ENCODE measurements at places on chromosomes 13 and 19.

GRCh38 chr19:3516675-3517207 is 10.6 kb downstream of the FZR1 start:
- no peak for DNase-seq

- DNase-seq, result no peak
These were observed 9.3 kb upstream of the LDLR start for GRCh38 chr19:11079999-11080398.

DNA sequence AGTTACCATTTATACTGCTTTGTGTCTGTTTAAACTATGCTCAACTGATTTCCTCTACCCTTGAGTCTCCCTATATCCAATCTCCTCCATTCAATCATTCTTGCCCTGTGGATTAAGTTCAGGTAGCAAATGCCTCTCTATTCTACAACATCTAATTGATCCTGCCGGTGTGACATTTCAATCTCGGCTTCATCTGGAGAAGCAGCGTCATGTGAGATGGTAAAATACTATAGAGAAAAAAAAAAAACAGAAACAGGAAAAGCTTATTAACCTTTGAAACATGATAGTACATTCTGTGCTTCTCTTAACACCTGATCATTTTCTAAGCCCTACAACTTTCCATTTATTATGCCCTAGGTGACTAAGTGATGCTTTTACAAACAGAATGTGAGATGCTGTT is 89.4 kb downstream of the KCTD12 start:
- no peak for DNase-seq

GRCh38 chr13:97502706-97503105 is 68.7 kb downstream of the RAP2A start:
- no peak for DNase-seq

DNA sequence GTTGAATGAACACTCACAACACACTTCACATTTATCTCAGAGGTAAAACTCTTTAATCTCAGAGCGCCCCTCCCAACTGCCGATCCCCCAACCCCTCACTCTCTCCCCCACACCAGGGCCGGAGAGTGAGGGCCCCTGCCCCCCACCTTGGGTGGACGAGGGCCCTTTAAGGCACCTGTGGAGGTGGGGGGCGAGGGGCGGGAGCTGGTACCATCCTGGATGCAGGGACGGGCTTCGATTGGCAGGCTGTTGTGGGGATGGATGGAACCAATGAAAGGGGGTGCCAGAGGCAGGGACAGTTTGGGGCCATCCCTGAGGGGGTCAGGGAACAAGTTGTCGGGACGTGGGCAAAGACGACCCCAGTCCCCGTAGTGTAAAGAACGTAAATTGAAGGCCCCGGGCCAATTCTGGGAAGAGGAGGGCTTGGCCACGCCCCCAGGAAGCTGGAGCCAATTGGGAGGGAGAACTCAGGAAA is 1.7 kb upstream of the PNKP start:
- DNase-seq, result no peak

GRCh38 chr13:89852570-89852969 is 1494.9 kb upstream of the MIR17HG start:
- DNase-seq, result no peak

DNA sequence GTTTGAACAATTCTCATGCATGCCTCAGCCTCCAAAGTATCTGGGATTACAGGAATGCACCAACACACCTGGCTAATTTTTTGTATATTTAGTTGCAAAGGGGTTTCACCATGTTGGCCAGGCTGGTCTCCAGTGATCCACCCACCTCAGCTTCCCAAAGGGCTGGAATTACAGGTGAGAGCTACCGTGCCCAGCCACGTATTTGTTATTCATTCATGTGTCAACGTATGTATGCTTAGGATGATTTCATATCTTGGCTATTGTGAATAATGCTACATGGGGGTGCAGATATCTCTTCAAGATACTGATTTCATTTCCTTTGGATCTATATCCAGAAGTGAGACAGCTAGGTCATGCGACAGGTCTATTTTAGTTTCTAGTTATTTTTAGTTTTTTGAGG is 113.4 kb downstream of the TSHZ3 start:
- DNase-seq, result no peak

DNA sequence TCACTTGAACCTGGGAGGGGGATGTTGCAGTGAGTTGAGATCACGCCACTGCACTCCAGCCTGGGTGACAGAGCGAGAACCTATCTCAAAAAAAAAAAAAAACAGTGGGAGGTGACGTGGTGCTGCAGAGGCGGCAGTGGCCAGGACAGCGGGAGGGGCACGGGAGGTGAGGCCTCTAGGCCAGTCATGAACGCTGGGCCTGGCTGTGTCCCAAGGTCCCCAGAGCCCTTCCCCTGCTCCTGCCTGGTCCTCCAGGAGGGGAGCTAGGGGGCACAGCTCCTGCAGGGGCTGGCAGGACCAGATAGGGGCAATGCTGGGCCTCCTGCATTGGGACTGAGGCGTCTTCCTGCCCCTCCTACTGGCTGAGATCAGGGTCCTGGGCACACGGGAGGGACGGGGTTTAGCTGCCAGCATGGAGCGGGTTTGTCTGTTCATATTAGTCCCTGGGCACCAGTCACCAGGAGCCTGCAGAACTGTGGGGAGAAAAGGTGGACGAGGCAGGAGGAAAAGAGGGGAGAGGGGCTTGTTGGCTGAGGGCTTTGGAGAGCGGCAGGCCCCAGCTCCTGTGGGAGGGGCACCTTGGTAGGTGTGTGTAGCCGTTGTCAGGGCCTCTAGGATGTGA is 4.5 kb downstream of the MAP2K7 start:
- no peak for DNase-seq

- DNase-seq, result no peak
These were observed 22.3 kb downstream of the IRS2 start for GRCh38 chr13:109764045-109764444.

DNA sequence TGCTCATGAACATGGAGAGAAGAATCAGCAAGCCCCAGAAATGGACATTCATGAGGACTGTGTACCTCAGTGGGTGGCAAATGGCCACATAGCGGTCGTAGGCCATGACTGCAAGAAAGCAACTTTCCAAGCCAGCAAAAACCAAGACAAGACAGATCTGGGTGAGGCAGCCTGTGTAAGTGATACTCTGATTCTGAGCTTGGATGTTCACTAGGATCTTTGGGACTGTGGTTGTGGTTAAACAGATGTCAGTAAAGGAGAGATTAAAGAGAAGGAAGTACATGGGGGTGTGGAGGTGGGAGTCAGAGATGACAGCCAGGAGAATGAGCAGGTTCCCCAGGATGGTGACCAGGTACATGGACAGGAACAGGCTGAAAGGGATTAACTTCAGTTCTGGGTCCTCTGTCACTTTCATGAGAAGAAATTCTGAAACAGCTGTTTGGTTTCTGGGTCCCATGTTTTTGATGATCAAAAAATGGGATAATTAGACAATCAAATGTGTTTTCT is at the start of gene OR7G1:
OR7G1 (minus strand) TSS at position 457 of the 507 bp plus-strand sequence; CDS start at position 457, 0 bp downstream.
- DNase-seq, result no peak

DNA sequence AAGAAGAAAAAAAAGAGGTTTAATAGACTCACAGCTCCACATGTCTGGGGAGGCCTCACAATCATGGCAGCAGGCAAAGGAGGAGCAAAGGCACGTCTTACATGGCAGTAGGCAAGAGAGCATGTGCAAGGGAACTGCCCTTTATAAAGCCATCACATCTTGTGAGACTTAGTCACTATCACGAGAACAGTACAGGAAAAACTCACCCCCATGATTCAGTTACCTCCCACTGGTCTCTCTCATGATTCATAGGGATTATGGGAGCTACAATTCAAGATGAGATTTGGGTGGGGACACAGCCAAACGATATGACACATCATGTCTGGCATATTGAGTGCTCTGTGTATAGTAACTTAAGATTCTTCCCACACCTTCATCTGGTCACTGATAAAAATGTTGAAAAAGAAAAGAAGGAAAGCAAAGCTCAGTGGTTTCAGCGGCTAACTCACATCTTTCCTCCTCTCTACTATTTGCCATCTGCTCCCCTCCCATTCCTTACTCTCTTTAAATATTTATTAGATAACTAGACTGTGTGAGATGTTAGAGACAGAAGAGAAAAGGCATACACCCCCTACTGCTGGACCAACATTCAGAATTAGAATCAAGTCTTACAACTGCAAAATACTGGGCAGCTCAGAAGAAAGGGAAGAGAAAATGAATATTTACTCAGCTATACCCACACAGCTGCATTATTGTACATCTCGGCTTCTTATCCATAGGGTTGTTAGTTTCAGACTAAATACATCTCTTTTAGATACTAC is 60.1 kb upstream of the AKAP11 start:
- no peak for DNase-seq

DNA sequence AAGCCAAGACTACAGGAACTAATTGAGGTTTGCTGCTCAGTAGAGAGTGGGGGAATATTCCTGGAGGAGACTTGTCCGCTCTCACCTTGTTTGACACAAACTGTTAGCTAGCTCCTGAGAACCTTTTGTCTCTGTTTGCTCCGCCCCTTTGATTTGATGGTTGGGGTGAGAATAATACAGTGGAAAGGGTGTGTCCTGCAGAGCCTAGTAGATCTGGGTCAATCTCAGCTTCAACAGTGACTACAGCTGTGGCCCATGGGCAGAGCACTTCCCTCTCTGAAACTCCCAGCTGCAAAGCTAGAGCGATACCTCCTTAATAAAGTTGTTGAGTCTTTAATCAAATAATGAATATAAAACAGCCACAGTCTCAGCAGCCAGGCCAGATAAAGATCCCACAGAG is 576.7 kb downstream of the DIAPH3 start:
- no peak for DNase-seq

- DNase-seq, result no peak
These were observed 582.5 kb downstream of the EFNB2 start for GRCh38 chr13:105952973-105953290.

DNA sequence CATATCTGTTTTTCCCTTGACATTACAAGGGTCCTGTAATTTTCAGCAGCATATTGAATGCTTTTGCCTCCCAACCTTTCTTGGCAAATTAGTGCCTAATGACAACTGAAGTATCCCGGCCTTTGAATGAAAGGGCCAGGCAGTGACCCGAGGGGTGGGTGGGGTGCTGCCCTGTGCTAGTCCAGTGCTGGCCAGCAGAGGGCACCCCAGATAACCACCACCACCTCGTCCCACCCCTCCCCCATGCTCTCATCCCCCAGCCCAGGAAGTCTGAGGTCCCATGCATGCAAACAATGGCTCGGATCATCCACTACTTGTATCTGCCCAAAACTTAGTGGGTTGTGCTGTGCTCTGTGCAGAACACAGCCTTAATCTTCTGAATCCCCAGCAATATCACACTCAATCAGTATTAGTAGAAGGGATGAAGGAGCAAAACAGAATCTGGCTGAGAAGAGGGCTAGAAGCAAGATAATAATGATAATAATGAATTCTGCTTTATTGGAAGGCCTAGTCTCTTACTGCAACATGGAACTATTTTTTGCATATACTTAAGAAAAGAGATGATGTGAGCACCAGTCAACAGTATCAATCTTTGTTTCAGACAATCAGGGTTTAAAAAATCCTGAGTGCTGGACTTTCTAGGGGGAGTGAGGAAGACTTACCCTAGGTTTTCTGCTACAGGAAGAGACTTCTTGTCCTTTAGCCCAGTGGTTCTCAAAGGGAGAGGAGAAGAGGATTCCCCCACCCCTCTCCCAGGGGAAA is 3.8 kb downstream of the ATP12A start:
- DNase-seq, result no peak

- no peak for DNase-seq
These were observed 541.6 kb downstream of the SUCLA2 start for GRCh38 chr13:47459512-47459911.

DNA sequence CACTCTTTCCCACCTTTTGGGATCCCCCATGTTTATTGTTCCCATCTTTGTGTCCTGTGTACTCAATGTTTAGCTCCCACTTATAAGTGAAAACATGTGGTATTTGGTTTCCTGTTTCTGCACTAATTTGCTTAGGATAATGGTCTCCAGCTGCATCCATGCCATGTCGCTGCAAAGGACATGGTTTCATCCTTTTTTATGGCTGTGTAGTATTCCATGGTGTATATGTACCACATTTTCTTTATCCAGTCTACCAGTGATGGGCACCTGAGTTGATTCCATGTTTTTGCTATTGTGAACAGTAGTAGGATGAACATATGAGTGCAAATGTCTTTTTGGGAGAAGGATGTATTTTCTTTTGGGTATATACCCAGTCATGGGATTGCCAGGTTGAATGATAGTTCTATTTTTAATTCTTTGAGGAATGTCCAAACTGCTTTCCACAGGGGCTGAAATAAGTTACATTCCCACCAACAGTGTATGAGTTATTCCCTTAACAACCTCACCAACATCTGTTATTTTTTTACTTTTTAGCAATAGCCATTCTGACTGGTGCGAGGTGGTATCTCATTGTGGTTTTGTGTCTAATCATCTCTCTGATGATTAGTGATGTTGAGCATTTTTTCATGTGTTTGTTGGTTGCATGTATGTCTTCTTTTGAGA is 55.7 kb upstream of the MEDAG start:
- no peak for DNase-seq

DNA sequence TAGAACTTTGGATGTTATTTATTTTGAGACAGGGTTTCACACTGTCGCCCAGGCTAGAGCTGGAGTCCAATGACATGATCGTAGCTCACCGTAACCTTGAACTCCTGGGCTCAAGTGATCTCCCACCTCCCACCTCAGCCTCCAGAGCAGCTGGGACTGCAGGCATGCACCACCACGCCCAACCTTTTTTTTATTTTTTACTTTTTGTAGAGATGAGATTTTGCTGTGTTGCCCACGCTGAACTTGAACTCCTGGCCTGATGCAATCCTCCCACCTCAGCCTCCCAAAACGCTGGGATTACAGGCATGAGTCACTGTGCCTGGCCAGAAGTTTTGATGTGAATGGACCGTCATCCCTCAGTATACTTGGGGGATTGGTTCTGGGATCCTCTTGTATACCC is 13.7 kb downstream of the ANKRD27 start:
- DNase-seq, result no peak

GRCh38 chr13:31050486-31051400 is 111.0 kb downstream of the HSPH1 start:
- no peak for DNase-seq

- DNase-seq, result no peak
These were observed 14.3 kb upstream of the ZNF426 start for GRCh38 chr19:9552536-9553274.

GRCh38 chr19:44627631-44628030 is 14.3 kb downstream of the IGSF23 start:
- no peak for DNase-seq

- DNase-seq, result no peak
These were observed 14.4 kb downstream of the SPINT2 start for GRCh38 chr19:38278751-38279150.
